Activated CD4-positive, alpha-beta memory T cell treated with anti-CD3 and anti-CD28 coated beads for 36 hours (primary cell): ENCODE measurements at places on chromosomes 3 and 15. TPM values are rescaled to one million over a fixed set of nuclear protein-coding genes. Genes with fewer than 3 reads are reported as not detected.

DNA sequence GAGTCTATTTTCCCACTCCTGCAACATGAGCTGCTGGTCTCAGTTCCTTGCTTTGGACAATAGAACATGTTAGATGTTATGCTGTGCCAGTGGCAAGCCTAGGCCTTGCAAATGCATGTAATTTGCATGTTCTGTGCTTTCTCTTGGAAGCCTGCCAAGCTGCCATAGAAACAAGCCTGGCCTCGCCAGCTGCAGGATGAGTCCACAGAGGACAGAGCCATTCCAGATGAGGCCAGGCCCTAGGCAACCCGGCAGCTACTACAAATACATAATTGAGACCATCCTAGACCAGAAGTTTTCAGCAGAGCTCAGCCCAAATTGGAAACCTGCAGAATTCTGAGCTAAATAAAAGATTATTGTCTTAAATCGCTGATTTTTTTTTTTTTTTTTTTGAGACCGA, 39.6 kb downstream of the TRIM69 start:
- no peak for DNase-seq

HPS3 gene
- total RNA-seq, result 25.2 TPM

DNA sequence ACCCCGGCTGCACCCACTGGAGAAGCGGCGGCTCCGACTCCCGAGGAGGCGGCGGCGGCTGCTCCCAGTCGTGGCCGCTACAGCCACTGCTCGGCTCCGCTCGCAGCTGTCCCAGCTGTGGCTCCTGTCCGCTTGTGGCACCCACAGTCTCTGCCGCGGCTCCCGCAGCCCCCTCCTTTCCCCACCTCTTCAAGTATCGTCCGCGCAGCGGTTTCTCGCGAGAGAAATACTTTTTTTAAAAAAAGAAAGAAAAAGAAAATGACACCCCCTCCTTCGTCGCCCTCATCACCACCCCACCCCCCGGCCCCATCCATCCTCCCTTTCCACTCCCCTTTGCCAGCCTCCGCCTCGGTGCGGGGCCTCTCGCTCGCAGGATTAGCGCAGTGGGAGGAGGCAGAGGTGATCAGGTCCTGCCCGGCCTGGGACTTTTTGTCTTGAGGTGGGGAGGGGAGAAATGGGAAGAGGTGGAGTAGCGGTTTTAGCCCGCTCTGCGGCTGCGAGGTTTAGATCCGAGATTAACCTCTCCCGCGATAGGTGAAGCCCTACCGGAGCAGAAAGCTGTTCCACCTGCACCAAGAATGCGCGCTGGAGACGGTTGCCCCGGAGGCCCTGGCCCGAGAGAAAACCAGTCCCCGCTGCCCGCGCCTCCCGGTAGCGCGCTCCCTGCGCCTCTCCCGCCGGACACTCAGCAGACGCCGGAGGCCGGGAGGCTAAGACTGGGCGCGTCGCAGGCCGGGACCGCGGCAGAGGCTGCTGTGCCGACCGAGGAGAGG, at the start of gene FBN1:
TSS of gene FBN1 (minus strand) at position 152 of the 773 bp plus-strand sequence. CDS start 940 bp downstream, outside the sequence.
- peak; percentile 30 for DNase-seq

TLR9 gene
- total RNA-seq, result 0.59 TPM

- no peak for DNase-seq
Measured at GRCh38 chr15:63851431-63851830, 17.7 kb upstream of the HERC1 start.

DNA sequence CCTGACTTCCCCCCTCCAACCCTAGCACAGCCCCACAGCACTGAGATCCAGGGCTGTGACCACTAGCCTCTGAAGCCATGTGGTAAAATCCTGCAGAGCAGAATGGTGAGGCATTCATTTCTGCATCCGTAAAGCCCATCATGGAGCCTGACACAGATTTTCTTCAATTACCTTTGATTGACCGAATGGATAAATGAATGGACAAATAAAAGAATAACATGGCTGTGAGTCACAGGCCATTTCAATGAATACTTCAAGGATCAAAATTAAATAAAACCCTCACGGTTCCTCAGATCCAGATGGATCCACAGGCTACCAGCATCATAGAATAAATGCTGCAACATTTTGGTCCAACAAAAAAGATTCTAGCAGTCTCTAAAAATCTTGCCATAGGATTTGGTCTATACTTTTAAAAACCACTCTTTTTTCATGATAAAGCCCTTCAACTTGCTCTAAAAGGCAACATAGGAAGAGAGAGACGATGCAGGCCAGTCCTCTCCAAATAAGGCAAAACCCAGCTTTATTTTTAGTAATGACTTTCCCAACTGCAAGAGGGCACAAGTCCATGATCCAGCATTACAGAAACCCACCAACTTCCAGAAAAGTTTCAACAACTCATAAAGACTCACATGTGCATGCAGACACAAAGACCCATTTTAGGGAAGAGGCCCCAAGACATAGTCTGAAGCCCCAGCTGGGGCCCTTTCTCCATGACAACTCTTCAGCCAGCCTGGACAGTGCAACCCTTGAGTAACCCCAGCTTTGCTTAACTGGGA, 52.4 kb upstream of the MRPS22 start:
- DNase-seq, result no peak

XIRP1 gene
- 1.3 TPM for total RNA-seq

DNA sequence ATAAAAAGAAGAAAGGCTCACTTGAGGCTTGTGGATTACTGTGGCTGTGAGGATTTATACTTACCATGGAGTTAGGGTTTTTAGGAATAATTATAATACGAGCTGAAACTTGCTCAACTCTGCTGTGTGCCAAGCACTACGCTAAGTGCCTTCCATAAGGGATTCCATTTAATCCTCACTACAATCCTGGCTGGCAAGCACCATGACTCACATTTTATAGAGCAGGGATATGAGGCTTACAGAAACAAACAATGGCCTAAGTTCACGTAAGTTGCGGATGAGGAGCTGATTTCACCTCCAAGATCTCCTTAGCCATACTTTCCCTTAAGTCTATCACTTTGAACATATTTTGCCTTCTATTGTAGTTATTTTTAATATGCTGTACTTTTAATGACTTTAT, 43.9 kb upstream of the ARL8B start:
- DNase-seq, result no peak

OR5K2 gene
- total RNA-seq, result not detected

- no peak for DNase-seq
Measured at GRCh38 chr3:190558796-190559195, 44.9 kb downstream of the IL1RAP start.

WDR93 gene
- total RNA-seq, result not detected

- DNase-seq, result no peak
Measured at GRCh38 chr3:65886391-65886790, 152.3 kb downstream of the MAGI1 start.

GRCh38 chr3:127556565-127556964, 34.0 kb downstream of the TPRA1 start:
- no peak for DNase-seq

GRCh38 chr3:153749070-153749610, 372.1 kb upstream of the ARHGEF26 start:
- DNase-seq, result no peak

PEX11A gene
- total RNA-seq, result 3.1 TPM

LZTFL1 gene
- total RNA-seq, result 3.9 TPM

DNA sequence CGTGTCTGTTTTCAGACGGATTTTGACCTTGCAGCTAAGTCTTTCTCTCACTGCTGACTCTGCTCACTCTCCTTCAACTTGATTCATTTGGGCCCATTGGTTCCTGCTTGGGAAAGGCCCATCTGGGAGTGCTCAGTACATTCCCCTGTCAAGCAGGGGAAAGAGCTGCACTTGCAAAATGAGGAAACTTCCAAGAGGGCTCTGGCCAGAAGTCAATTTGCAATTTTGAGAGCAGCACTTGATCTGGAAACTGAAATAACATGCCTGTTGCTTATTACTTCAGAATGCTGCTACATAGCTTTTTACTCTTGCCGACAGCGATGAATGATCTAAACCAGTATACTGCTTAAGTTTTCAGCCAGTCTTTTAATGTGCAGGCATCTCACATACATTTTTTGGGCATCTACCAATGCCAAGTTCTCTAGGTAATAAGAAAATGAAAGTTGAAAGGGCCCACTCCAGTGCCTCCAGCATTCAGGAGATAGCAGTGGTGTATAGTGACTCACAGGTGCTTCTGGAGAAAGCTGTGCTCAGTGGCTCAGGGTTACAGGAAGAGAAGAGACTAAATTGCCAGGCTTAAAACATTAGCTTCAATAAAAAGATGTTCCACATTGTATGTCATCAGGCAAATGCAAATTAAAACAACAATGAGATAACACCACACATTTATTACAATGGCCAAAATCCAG, 70.1 kb upstream of the RORA start:
- DNase-seq, result no peak

DNA sequence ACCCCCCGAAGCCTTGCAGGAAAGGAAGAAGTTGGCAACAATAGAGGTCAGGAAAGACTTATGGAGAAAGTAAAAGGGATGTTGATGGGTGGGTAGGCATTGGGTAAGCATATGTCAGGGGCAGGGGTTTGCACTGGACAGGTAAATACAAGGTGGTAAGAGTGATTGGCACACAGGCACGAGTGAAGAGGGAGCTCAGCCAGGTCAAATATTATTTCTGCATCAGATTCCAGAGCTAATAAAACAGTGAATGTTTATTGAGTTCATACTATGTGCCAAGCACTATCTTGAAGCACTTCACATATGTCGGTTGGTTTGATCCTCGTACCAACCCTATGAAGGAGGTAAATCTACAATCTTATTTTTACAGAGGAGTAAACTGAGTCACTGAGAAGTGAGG, 6.6 kb downstream of the CLSTN2 start:
- DNase-seq, result no peak

DNA sequence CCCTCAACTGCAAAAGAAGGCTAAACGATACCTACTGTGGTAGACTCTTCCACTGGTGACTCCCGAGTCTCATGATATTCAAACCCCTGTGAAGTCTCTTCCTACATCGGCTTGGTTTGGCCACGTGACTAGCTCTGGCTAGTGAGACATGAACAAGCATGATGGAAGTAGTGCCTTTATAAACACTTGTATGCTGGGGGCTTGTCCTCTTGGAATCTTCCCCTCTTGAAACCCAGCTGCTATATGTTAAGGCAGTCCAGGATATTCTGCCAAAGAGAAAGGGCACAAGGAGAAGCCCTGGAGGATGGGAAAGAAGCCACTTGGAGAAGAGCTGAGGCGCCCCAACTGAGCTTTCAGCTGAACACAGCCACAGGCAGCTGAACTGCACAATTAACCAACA, 16.4 kb downstream of the RBP1 start:
- DNase-seq, result no peak

DNA sequence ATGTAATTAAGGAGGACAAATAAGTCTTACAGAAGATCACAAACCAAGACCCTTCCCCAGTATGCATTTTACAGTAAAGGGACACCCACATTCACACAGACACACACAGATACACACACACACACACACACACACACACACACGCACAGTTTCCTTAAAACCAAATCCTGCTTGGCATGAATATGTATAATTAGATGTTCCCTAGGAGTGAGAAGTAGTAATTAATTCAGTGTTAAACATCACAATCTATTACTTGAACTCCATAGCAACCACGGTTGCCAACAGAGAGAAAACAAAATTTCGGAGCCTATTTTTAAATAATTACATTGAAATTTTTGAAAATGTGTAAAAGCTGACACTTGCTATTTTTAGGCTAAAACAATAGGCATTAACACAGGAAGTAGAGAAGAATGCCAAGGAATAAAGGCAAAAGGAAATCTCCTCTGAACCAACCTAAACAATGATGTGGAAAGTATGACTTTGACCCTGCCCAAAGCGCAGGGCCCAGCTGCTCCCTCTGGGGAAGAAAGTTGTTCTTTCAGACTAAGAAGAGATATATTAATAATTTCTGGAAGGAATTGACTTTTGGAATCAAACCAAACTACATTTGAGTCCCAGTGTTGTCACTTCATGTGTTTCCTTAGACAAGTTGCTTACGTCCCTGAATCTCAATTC, 215.3 kb downstream of the CPNE4 start:
- no peak for DNase-seq

- DNase-seq, result no peak
Measured at GRCh38 chr3:154690413-154690812, 260.4 kb upstream of the GPR149 start.

DNA sequence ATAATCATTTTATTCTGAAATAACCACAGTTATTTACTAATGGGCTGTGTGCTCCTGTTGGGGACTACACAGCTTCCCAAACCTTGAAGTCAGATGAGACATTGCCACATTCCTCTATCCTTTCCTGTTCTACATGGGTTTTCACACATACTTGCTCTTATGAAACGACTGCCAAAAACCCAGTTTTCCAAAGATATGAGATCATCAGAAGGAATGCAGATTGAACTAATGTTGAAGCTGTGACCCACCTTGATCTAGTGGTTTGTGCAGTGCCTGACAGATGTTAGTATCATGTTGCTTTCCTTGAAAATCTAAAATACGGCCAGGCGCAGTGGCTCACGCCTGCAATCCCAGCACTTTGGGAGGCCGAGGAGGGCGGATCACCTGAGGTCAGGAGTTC, 144.6 kb downstream of the VGLL4 start:
- DNase-seq, result no peak

- DNase-seq, result no peak
Measured at GRCh38 chr3:162428192-162428591, 931.6 kb downstream of the OTOL1 start.

ALDH1A2 gene
- 0.19 TPM for total RNA-seq

DNA sequence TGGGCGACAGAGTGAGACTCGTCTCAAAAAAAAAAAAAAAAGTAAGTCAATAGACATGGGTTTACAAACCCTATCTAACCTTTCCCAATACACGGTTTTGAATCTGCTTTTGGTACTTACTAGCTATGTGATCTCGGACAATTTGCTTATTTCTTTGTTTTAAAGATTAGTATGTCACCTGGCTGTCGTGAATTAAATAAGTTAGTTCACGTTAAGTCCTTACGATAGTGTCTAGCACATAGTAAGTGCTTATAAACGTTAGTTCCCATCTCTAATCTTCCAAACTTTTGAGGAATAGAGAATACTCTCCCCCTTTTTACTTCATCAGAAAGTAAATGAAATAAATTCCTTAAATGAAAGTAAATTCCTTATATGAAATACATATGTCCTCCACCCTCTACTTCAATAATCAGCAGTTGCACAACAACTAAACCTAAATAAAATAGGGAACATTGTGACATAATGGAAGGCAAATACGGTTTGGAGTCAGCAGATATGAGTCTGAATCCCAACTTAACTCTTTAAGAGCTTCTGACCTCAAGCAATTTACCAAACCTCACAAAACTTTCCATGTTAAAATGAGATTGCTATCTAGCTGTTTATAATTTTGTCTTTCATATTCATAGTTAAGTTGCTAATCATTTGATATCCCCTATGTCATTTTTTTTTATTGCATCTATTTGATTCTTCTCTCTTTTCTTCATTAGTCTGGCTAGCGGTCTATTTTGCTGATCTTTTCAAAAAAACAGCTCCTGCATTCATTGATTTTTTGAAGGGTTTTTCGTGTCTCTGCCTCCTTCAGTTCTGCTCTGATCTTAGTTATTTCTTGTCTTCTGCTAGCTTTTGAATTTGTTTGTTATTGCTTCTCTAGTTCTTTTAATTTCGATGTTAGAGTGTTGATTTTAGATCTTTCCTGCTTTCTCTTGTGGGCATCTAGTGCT, 134.6 kb downstream of the PEAK1 start:
- DNase-seq, result no peak
